NCI-H460 (cell line): ENCODE measurements at places on chromosomes 12 and 14. TPM values are rescaled to one million over a fixed set of nuclear protein-coding genes. Genes with fewer than 3 reads are reported as not detected.

DNA sequence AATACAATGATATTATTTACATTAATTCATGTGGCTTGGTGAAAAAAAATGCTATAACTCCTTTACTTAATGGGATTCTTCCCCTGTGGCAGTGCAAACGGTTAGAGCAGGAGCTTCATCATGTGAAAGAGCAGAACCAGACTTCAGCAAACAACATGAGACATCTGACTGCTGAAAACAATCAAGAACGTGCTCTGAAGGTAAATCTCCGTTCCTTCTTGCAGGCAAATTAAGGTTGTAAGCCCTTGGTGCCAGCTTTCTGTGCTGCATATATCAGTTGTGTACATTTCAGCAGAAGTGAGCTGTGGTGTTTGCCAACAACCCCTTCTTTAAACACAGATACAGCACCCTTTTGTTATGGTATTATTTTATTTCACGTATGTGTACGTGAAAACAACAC lies 171.7 kb downstream of the MIPOL1 start:
- DNase-seq, result no peak

Gene UNC79
- total RNA-seq, result 0.05 TPM in 1 of 2 replicates, not detected in the other

- no peak for DNase-seq
These were observed 21.5 kb upstream of the YARS2 start for GRCh38 chr12:32777159-32777558.

DNA sequence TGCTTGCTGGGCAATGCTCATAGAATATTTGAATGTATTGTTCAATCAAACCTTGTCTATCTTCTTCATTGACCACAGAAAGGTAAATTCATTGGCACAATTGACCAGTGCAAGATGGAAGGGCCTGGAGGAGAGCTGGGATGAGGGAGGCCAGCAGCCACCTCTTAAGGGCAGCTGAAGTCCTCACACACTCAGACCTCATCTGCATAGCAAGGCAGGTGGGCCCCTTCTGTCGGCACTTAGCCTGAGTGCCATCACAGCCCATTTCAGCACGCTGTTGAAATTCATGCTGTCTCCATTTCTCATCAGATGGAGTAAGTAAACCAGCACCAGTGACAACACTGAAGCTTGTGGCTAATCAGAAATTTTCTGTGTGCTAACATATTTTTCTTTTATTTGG lies 25.4 kb upstream of the HMGA2 start:
- no peak for DNase-seq

Gene ERO1A
- total RNA-seq, result 91.7 and 97.9 TPM in 2 replicates

DNA sequence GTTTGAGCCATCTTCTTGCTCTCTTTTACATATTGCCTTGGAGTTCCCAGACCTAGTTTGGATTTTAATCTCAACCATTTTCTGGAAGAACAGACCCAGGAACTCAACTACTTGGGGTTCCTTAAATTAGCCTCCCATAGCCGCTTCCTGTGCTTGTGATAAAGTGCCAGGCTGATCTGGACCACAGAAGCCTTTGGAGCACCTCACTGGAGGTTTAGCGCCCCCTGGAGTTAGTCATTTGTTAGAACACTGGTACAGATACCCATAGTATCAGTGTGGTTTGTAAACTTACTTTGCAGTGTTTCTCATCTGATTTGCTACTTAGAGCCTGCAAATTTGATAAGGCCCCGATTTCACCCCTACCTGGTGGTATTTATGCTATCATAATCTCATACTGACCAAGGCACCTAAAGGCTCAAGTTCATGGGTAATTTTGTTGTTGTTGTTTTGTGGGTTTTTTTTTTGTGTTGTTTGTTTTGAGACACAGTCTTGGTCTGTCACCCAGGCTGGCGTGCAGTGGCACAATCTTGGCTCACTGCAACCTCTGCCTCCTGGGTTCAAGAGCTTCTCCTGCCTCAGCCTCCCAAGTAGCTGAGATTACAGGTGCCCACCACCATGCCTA lies 3.7 kb downstream of the UNC119B start:
- DNase-seq, result peak; percentile 82

DNA sequence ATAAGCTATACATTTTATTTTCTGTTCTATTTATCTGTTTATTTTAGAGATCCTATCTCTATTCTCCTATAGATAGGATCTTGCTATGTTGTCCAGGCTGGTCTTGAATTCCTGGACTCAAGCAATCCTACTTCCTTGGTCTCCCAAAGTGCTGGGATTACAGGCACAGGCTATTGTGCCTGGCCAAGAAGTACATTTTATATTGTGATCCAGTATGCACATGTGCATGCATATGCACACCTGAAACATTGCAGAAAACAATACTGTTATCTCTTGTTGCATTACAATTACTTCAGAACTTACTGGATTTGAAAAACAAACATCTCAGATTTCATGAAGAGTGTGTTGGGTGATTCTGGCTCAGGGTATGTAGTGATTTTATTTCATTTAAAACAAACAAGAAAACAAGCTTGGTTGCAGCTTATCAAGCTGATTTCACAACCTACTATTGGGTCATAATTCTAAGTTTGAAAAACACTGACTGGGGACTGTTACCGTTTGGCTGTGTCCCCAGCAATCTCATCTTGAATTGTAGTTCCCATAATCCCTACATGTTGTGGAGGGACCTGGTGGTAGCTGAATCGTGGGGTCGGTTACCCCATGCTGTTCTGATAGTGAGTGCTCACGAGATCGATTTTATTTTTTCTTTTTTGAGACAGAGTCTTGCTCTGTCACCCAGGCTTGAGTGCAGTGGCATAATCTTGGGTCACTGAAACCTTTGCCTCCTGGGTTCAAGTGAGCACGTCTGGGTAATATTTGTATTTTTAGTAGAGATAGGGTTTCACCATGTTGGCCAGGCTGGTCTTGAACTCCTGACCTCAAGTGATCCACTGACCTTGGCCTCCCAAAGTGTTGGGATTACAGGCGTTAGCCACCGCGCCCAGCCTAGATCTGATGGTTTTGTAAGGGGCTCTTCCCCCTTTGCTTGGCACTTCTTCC lies 31.3 kb downstream of the ERC1 start:
- DNase-seq, result no peak

- no peak for DNase-seq
These were observed 115.1 kb downstream of the GALC start for GRCh38 chr14:87877877-87878276.

DNA sequence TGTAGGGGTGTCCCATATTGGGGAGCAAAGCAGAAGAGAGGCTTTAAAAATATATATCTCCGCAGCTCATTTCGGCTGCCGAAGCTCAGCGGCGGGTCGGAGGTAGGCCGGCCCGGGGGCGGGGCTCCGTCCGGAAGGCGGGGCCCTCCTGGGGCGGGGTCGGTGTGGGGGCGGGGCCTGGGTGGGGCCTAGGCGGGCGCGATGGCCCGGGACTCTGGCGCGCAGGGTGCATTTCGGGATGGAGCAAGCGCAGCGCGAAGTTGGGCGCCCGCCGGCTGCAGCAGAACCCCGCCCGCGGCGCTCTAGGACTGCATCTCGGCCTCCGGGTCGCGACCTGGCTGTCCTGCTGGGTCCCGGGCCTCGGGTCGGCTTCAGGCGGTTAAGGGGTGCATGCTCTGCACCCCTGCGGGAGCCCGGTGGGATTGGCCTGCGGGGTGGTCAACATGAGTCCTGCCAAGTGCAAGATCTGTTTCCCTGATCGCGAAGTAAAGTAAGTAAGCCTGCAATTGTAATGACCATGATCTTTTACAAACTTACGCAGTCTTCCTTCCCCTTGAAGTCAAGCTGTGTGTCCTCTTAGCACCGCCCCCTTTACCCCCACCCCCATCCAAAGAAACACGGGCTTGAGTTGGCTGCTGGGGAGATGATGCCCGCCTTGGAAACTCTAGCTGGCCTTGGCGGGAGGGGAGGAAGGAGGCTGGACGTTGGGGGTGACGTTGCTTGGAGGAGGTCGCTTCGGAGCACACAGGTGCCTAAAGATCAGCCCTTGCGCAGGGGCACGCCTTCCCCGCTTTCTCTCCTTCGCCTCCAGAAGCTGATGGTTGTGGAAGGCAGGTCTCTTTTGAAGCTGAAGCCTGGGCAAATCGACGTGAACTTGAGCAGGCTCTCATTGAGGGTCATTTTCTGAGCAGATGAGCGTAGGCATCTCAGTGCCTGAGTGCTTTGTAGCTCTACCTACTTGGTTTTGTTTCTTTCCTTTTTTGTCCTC lies 38.4 kb downstream of the ACACB start:
- peak; percentile 69 for DNase-seq

DNA sequence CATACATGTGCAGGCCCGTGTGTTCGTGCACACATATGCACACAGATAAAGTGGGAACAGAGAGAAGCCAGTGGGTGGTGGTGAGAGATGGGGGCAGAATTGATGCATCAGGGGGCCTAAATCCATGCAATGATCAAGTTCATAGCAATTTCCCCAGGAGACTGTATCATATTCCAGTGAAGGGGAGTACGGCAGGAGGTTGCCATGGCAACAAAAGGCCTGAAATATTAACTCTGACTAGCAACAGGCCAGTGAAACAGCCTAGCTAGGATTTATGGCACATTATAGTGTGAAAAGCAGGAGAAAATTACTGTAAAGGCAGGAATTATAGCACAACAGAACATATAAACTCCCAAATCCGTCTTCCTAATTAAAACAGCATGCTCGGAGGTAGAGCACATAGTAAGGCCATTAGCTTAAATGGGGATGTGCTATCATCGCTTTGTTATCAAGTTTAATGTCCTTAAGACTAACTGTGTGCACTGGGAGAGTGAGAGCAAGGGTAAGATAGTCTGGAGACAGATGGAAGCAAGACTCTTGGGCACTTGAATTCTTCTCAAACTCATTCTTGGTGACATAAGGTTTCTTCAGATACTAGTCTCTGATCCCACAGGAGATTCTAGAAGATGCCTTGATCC lies 806.3 kb downstream of the DIO2 start:
- DNase-seq, result no peak

GRCh38 chr14:52950898-52951680 lies at the start of gene FERMT2:
Gene FERMT2 (minus strand): TSS chr14:52951050. CDS start chr14:52950568, 482 bp downstream.
- DNase-seq, result peak; percentile 87

DNA sequence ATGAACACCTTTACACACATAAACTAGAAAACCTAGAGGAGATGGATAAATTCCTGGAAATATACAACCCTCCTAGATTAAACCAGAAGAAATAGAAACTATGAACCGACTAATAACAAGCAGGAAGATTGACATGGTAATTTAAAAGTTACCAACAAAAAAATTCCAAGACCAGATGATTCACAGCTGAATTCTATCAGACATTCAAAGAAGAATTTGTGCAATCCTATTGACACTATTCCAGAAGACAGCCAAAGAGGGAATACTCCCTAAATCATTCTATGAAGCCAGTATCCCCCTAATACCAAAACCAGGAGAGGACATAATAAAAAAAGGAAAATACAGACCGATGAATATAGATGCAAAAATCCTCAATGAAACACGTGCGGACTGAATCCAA lies 102.6 kb upstream of the KRR1 start:
- DNase-seq, result no peak

Gene C12orf60
- total RNA-seq, result 2.0 and 2.4 TPM in 2 replicates

Gene PSMB11
- total RNA-seq, result not detected in 2 replicates

- DNase-seq, result no peak
These were observed 192.1 kb upstream of the GARIN6 start for GRCh38 chr12:99455350-99456035.

GRCh38 chr14:95302667-95303506 lies 16.8 kb downstream of the CLMN start:
- DNase-seq, result no peak

GRCh38 chr14:88791629-88792472 lies 902 bp downstream of the EML5 start:
- DNase-seq, result no peak

Gene DYRK4
- 59.9 and 62.0 TPM in 2 replicates for total RNA-seq

- no peak for DNase-seq
These were observed 11.9 kb downstream of the FAM222A start for GRCh38 chr12:109725321-109726105.

DNA sequence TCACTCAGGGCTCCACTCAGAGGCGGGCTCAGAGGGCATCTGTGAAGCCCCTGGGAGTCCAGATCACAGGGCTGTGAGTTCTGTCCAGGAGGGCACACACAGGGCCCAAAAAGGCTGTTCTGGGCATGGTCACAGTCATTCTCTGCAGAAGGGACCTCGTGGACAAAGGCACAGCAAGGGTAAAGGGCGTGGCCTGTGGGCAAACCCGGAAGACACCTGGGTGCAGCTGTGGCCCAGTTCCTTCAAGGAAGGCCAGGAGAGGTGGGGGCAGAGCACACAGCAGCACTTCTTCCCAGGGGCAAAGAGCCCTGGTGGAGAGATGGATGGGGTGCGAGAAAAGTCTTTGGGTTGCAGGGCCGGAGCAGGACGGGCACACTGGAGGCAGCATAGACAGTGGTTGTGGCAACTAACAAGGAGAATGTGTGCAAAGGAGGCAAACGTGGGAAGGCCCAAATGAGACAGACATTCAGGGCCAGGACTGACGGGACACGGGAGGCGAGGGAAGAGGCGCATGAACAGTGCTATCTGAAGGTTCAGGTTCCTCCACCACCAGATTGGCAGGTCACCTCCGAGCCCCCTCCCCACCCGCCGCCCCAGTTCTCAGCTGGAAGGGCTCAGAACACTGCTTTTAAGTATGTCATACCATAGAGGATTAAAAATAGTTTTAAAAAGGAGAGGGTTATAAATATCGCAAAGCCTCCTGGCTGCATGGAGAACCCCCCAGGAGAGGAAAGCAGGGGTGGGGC lies 8.9 kb downstream of the CLMN start:
- DNase-seq, result no peak

GRCh38 chr14:70808416-70809224 lies 693 bp downstream of the MAP3K9 start:
- no peak for DNase-seq

- DNase-seq, result no peak
These were observed 70.8 kb downstream of the SCN8A start for GRCh38 chr12:51661836-51662235.

Gene INHBC
- not detected in 2 replicates for total RNA-seq
